ENCODE measurements at places on chromosomes 16 and 17. TPM values are rescaled to one million over a fixed set of nuclear protein-coding genes. Genes with fewer than 3 reads are reported as not detected.
A peak's percentile ranks its signal among the peaks of the same experiment; 100 is the strongest.

- H3K27me3 ChIP-seq = peaks cover 53% of the 10 kb centered on the region
- peaks cover 3% of the 10 kb centered on the region for H3K36me3 ChIP-seq
- no peak overlapping the region for H3K27ac ChIP-seq
- no peak for DNase-seq
- peaks cover 7% of the 10 kb centered on the region for H3K4me1 ChIP-seq
These were observed 19.8 kb upstream of the NTN1 start for GRCh38 chr17:9001559-9001958.

GRCh38 chr16:84502075-84502474 is 2.4 kb downstream of the MEAK7 start:
- H3K27me3 ChIP-seq = no peaks in the 10 kb centered on the region
- H3K27ac ChIP-seq = no peak overlapping the region
- DNase-seq = no peak
- no peaks in the 10 kb centered on the region for H3K36me3 ChIP-seq
- no peak overlapping the region for H3K4me3 ChIP-seq

DNA sequence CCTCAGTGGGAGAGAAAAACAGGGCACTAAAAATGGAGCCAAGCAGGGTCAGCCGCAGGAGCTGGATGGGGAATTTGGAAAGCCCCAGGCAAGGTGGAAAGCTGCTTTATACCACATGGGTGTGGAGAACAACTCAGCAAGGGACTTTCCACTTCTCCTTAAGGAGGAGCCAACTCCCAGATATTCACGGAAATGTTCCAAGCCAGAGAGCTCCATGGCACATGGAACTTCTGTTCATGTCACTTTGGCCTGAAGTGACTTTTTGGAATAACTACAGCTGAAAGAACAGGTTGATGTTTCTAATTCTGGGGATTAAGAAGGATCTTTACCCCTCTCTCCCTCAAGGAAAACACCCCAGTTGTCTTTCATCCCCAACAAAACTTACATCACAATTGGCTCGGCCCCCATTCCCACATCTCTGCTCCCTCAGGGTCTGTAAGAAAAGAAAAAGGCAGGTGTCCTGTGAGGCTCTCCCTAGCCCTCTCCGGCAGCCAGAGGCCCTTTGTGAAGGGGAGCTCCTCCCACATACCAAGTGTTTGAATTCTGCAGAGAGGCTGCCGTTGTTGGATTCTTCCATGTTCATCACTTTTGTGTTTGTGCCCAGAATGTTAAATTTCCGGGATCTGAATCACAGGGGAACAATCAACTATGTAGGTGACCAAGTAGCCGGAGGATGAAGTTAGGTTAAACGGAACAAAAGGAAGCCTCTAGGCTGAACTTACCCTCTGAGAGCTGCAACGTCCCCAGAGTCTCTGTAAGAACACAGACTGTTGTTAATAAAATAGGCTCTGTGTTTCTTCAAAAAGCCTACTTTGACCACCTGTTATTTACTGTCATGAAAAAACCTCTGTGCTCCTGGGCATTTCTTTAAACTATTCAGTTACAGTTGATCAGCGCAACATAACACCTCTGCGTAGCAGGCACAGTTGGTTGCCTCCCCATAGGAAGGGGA is 41.0 kb downstream of the STAT5A start:
- no peaks in the 10 kb centered on the region for H3K27me3 ChIP-seq
- H3K27ac ChIP-seq = peak overlapping the region; percentile 63
- H3K36me3 ChIP-seq = peaks cover 22% of the 10 kb centered on the region
- peaks cover 27% of the 10 kb centered on the region for H3K4me1 ChIP-seq
- no peak overlapping the region for H3K4me3 ChIP-seq

Gene DRC3
- total RNA-seq = 0.43 TPM

Gene ITGB3
- not detected for total RNA-seq

- H3K4me3 ChIP-seq = no peak overlapping the region
- no peaks in the 10 kb centered on the region for H3K36me3 ChIP-seq
- no peaks in the 10 kb centered on the region for H3K4me1 ChIP-seq
- DNase-seq = peak; percentile 31
These were observed 6.7 kb downstream of the TRPV1 start for GRCh38 chr17:3602499-3602898.

Gene UTS2R
- total RNA-seq = 0.46 TPM

GRCh38 chr16:24717411-24717810 is 12.0 kb upstream of the TNRC6A start:
- peaks cover 6% of the 10 kb centered on the region for H3K27me3 ChIP-seq
- peaks cover 20% of the 10 kb centered on the region for H3K4me1 ChIP-seq

Gene GRIN2C
- total RNA-seq = 0.14 TPM

Gene CUEDC1
- 1.4 TPM for total RNA-seq

DNA sequence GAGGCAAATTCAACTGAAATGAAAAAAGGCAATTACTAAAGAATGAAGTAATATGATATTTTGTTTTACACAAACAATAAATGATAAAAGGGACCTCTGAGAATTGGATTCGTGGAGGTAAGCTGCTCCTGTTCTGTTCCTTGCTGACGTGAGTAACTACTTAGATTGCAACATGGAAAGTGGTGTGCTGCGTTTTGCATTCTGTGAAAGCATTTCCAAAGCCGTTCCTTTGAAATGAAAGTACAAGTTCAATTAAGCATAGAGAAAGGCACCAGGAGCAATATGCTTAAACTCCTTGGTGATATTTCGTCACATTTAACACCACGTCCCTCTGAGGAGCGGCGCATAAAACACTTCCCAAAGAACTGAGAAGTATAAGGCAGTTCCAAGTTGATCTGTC is 381.7 kb downstream of the UTP18 start:
- H3K4me1 ChIP-seq = no peaks in the 10 kb centered on the region
- H3K4me3 ChIP-seq = no peak overlapping the region
- no peaks in the 10 kb centered on the region for H3K36me3 ChIP-seq
- H3K27ac ChIP-seq = no peak overlapping the region
- H3K27me3 ChIP-seq = peaks cover 23% of the 10 kb centered on the region

DNA sequence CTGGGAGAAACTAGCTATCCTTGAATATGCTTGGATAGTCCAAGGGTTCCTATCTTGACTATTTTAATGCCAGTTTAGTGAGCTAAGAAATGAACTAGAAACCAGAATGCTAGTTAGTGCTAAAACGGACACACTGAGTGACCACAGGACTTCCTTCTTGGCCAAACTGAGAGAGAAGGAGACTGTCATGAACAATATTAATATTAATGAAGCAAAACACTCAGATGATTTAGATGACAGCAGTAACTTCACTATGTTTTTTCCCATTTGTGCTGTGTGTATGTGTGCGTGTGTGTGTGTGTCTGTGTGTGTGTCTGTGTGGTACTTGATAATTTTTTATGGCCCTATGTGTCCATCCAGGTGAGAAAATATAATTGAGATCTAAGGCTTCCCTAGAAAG is 2.2 kb upstream of the ATXN1L start:
- peaks cover 55% of the 10 kb centered on the region for H3K4me1 ChIP-seq
- H3K36me3 ChIP-seq = peaks cover 9% of the 10 kb centered on the region
- H3K4me3 ChIP-seq = no peak overlapping the region
- no peaks in the 10 kb centered on the region for H3K27me3 ChIP-seq

GRCh38 chr16:73339821-73340220 is 291.9 kb upstream of the ZFHX3 start:
- H3K27ac ChIP-seq = no peak overlapping the region
- DNase-seq = no peak

Gene TPPP3
- 0.16 TPM for total RNA-seq

DNA sequence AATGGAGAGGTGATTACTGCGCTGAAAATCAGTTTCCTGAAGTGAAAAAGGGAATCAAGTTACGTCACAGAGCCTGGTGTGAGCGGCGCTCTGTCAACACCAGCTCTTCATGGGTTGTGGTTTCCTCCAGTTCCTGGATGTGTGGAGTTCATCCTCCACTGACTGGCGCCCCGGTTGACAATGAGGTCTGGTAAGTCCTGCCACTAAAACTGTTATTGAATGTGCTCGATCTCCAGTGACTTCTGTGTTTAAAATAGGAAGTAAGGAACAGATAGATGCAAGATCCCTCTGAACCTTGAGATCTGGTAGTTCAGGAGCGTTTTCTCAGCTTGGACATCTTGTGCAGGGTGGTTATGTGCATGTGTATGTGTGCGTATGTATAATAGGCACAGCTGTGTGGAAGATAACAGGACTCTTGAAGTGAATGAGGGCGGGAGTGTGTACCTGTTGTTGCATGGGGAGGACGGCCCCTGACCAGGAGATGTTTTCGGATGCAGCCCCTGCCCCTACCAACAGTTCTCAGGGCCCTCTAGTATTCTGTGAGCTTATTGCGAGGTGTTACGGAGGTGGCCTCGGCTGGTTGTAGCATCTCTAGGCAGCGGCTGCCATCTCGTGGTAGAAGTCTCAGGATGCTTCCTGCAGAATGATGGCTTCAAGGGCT is 22.0 kb upstream of the GOT2 start:
- no peaks in the 10 kb centered on the region for H3K36me3 ChIP-seq
- DNase-seq = peak; percentile 82
- H3K27me3 ChIP-seq = no peaks in the 10 kb centered on the region
- H3K27ac ChIP-seq = no peak overlapping the region
- peaks cover 7% of the 10 kb centered on the region for H3K4me1 ChIP-seq

GRCh38 chr17:37527249-37527851 is 37.7 kb downstream of the DUSP14 start:
- peaks cover 6% of the 10 kb centered on the region for H3K4me1 ChIP-seq

Gene ARHGAP44
- total RNA-seq = 0.55 TPM

Gene AIPL1
- total RNA-seq = not detected
